Immature natural killer cell (primary cell): ENCODE measurements at places on chromosomes 5 and 9.

- DNase-seq, result no peak
- H3K27me3 ChIP-seq, result peaks cover 5% of the 10 kb centered on the region
- H3K4me1 ChIP-seq, result peaks cover 44% of the 10 kb centered on the region
- no peak within 1 kb of the TSS for H3K4me3 ChIP-seq
- H3K27ac ChIP-seq, result no peak within 1 kb of the TSS
These were observed at the start of gene IL3 for GRCh38 chr5:132060501-132061161. TSS of gene IL3 (plus strand) at chr5:132060655. CDS start at chr5:132060707, 52 bp downstream.

- H3K4me1 ChIP-seq, result no peaks in the 10 kb centered on the region
- H3K27ac ChIP-seq, result no peak overlapping the region
- H3K4me3 ChIP-seq, result no peak overlapping the region
- H3K27me3 ChIP-seq, result peaks cover 2% of the 10 kb centered on the region
These were observed 30.0 kb downstream of the ZNF366 start for GRCh38 chr5:72477176-72477575.

- H3K4me1 ChIP-seq, result no peaks in the 10 kb centered on the region
- H3K27ac ChIP-seq, result no peak overlapping the region
- peaks cover 6% of the 10 kb centered on the region for H3K27me3 ChIP-seq
These were observed 28.5 kb downstream of the AMBP start for GRCh38 chr9:114049441-114050225.

GRCh38 chr9:118674942-118675341 lies 694.3 kb downstream of the BRINP1 start:
- no peaks in the 10 kb centered on the region for H3K4me1 ChIP-seq
- no peak overlapping the region for H3K27ac ChIP-seq
- H3K4me3 ChIP-seq, result no peak overlapping the region

GRCh38 chr5:122774861-122775549 lies at the start of gene SNX2:
TSS of gene SNX2 (plus strand) at chr5:122775080. CDS start at chr5:122775104, 24 bp downstream.
- no peaks in the 10 kb centered on the region for H3K36me3 ChIP-seq
- H3K4me1 ChIP-seq, result peaks cover 42% of the 10 kb centered on the region
- DNase-seq, result peak; percentile 87

DNA sequence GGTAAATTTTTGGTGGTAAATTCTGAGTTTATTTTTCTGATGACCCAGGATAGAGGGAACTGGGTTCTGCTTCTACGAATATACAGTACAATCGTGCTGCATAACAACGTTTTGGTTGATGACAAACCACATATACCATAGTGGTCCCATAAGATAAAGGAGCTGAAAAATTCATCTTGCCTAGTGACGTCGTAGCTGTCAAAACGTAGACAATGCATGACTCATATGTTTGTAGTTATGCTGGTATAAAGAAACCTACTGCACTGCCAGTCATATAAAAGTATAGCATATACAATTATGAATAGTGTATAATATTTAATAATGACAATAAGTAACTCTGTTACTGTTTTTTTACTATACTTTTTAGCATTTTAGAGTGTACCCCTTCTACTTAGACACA lies 244.0 kb downstream of the GAS1 start:
- H3K4me3 ChIP-seq, result no peak overlapping the region
- no peak for DNase-seq

- no peak for DNase-seq
- no peaks in the 10 kb centered on the region for H3K36me3 ChIP-seq
- no peaks in the 10 kb centered on the region for H3K27me3 ChIP-seq
- H3K4me1 ChIP-seq, result peaks cover 12% of the 10 kb centered on the region
- H3K4me3 ChIP-seq, result no peak overlapping the region
- no peak overlapping the region for H3K27ac ChIP-seq
These were observed 355.3 kb downstream of the BNC2 start for GRCh38 chr9:16515207-16515606.

DNA sequence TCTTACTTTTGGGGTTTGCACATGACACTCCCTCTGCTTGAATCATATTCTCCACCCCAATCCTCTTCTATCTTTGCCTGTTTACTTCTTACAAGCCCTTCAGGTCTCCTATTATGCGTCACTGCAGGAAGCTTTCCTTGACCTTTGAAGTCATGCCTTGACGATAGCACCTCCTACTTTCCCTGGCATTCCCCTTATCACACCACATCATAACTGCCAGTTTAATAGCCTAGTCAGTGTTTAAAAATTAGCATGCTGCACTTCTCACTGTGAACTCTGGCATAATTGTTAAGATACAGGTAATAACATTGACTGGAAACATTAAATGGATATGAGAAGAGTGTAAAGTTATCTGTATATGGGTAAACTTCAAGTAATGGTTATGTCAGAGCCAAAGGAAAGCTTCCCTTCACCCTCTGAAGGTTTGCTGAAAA lies 37.1 kb upstream of the CEP120 start:
- H3K4me1 ChIP-seq, result no peaks in the 10 kb centered on the region
- no peaks in the 10 kb centered on the region for H3K36me3 ChIP-seq
- no peak overlapping the region for H3K4me3 ChIP-seq
- no peak overlapping the region for H3K27ac ChIP-seq
- DNase-seq, result no peak
- H3K27me3 ChIP-seq, result no peaks in the 10 kb centered on the region

DNA sequence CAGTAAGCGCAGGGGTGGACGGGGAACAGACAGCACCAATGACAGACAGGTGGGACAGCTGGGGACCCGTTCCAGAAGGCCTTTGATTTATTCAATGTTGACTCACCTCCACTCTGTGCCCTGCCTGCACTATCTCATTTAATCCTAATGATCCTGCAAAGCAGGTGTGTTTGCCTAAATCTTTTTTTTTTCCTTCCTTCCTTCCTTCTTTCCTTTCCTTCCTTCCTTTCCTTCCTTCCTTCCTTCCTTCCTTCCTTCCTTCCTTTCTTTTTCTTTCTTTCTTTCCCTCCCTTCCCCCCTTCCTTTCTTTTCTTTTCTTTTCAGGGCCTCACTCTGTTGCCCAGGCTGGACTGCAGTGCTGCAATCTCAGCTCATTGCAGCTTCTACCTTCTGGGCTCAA lies 17.1 kb upstream of the CORO2A start:
- DNase-seq, result no peak
- no peak overlapping the region for H3K27ac ChIP-seq
- no peak overlapping the region for H3K4me3 ChIP-seq
- peaks cover 2% of the 10 kb centered on the region for H3K4me1 ChIP-seq
- H3K27me3 ChIP-seq, result no peaks in the 10 kb centered on the region
- H3K36me3 ChIP-seq, result peaks cover 4% of the 10 kb centered on the region

- H3K4me1 ChIP-seq, result peaks cover 4% of the 10 kb centered on the region
- DNase-seq, result no peak
- no peak overlapping the region for H3K4me3 ChIP-seq
These were observed 4.7 kb upstream of the RECK start for GRCh38 chr9:36031774-36032555.

GRCh38 chr5:136166909-136167308 lies 26.1 kb downstream of the SMIM32 start:
- no peak overlapping the region for H3K4me3 ChIP-seq
- peaks cover 31% of the 10 kb centered on the region for H3K4me1 ChIP-seq
- no peaks in the 10 kb centered on the region for H3K27me3 ChIP-seq
- no peak for DNase-seq

- no peaks in the 10 kb centered on the region for H3K4me1 ChIP-seq
- no peaks in the 10 kb centered on the region for H3K27me3 ChIP-seq
- H3K27ac ChIP-seq, result no peak overlapping the region
- H3K4me3 ChIP-seq, result no peak overlapping the region
- DNase-seq, result no peak
These were observed 117.6 kb downstream of the SEMA5A start for GRCh38 chr5:9428272-9428671.

DNA sequence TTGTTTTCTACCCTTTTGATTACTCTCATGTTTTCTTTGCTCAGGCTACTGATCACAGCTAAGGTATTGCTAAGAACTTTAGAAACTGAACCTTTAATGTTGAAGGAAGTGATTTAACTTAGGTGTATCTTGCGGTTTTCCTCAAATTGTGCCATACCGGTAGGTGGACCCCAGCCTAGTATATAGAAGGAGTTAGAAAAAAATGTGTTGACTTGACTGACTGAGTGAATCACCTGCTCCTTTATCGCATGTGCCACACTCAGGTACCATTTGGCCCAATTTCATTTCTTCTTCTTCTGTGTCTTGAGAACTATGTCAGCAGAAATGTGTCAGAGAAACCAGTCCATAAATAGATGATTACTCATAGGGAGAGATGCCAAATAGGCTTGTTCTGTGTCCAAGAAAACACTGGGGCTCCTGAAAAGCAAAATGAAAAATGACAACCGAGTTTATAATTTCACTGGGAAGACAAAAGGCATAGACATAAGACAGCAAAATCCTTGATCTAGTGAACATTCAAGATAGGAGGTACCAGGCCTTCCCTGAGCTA lies 19.4 kb downstream of the PLPPR1 start:
- no peaks in the 10 kb centered on the region for H3K36me3 ChIP-seq
- no peaks in the 10 kb centered on the region for H3K4me1 ChIP-seq
- DNase-seq, result no peak
- H3K27ac ChIP-seq, result no peak overlapping the region
- H3K4me3 ChIP-seq, result no peak overlapping the region

- no peaks in the 10 kb centered on the region for H3K36me3 ChIP-seq
- H3K27ac ChIP-seq, result no peak overlapping the region
- peaks cover 7% of the 10 kb centered on the region for H3K4me1 ChIP-seq
- no peak overlapping the region for H3K4me3 ChIP-seq
- peaks cover 2% of the 10 kb centered on the region for H3K27me3 ChIP-seq
These were observed 11.1 kb upstream of the SHOC1 start for GRCh38 chr9:111805830-111806241.

GRCh38 chr5:32004404-32004803 lies 169.7 kb downstream of the GOLPH3 start:
- no peak overlapping the region for H3K27ac ChIP-seq
- H3K4me1 ChIP-seq, result no peaks in the 10 kb centered on the region

DNA sequence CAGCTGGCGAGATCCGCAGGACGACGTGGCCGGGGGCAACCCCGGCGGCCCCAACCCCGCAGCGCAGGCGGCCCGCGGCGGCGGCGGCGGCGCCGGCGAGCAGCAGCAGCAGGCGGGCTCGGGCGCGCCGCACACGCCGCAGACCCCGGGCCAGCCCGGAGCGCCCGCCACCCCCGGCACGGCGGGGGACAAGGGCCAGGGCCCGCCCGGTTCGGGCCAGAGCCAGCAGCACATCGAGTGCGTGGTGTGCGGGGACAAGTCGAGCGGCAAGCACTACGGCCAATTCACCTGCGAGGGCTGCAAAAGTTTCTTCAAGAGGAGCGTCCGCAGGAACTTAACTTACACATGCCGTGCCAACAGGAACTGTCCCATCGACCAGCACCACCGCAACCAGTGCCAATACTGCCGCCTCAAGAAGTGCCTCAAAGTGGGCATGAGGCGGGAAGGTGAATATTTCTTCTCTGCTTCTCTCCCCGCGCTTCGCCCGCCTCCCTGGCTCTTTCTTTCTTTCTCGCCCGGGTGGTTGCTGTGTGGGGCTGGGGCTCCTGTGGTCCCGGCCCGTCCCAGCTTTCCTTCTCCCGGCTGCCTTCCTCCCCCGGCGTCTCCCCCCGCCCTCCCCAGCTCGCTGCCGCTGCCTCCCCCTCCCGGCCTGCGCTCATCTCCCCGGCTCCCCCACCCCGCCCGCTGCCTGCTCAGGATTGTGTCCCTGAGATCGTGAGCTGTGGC lies 2.2 kb downstream of the NR2F1 start:
- H3K4me3 ChIP-seq, result peak overlapping the region; percentile 81
- H3K4me1 ChIP-seq, result peaks cover 38% of the 10 kb centered on the region
- H3K27me3 ChIP-seq, result peaks cover 28% of the 10 kb centered on the region
- DNase-seq, result no peak
- no peak overlapping the region for H3K27ac ChIP-seq

- H3K27me3 ChIP-seq, result peaks cover 8% of the 10 kb centered on the region
- peaks cover 14% of the 10 kb centered on the region for H3K4me1 ChIP-seq
- H3K36me3 ChIP-seq, result no peaks in the 10 kb centered on the region
- H3K4me3 ChIP-seq, result no peak overlapping the region
- H3K27ac ChIP-seq, result no peak overlapping the region
These were observed 2.3 kb downstream of the PTGS1 start for GRCh38 chr9:122372856-122373845.

DNA sequence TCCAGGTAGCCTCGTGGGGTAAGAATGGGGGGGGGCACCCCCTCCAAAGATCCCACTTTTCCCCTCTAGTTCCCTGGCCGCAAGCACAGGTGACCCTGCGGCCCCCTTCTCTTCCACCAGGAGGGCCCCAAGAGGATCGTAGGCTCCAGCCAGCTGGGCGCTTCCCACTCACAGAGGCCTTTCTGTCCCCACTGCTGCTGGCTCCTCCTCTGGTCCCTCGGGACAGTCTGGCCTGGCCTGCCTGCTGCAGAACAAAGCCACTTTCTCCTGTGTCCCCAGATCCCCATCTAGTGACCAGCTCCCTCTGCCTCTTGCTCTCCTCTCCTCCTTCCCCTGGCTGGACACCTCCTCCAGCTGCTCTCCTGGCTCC lies 534 bp upstream of the SAPCD2 start:
- H3K27me3 ChIP-seq, result peaks cover 12% of the 10 kb centered on the region
- DNase-seq, result no peak
- peak overlapping the region; percentile 71 for H3K27ac ChIP-seq
- H3K4me3 ChIP-seq, result peak overlapping the region; percentile 80

- no peaks in the 10 kb centered on the region for H3K4me1 ChIP-seq
- H3K36me3 ChIP-seq, result no peaks in the 10 kb centered on the region
- H3K27me3 ChIP-seq, result peaks cover 11% of the 10 kb centered on the region
- no peak overlapping the region for H3K4me3 ChIP-seq
- no peak for DNase-seq
These were observed 146.4 kb downstream of the PALM2AKAP2 start for GRCh38 chr9:109926421-109926869.

DNA sequence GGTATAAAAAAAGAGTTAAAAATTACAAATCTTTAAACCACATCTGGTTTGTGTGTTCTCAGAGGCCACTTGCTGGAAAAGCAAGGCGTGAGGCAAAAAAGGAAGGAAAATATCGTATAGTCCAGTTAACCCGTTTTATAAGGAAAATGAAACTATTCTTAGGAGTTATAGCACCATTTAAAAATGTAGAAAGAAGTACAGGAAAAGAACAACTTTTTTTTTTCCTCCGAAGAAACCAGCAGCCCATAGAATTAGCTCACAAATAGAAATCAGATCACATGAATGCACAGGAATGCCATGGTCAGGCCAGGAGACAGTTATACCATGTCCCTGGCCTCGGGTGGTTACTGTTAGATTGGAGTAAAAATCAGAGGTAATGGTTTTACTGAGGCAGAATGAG lies 241.6 kb downstream of the FBXL7 start:
- no peak overlapping the region for H3K27ac ChIP-seq
- no peaks in the 10 kb centered on the region for H3K4me1 ChIP-seq
- H3K27me3 ChIP-seq, result no peaks in the 10 kb centered on the region
- no peaks in the 10 kb centered on the region for H3K36me3 ChIP-seq
- no peak overlapping the region for H3K4me3 ChIP-seq

- H3K4me3 ChIP-seq, result no peak overlapping the region
- peaks cover 2% of the 10 kb centered on the region for H3K27me3 ChIP-seq
- peaks cover 9% of the 10 kb centered on the region for H3K4me1 ChIP-seq
- DNase-seq, result no peak
- no peak overlapping the region for H3K27ac ChIP-seq
- H3K36me3 ChIP-seq, result no peaks in the 10 kb centered on the region
These were observed 5.0 kb upstream of the C5orf24 start for GRCh38 chr5:134840811-134841210.

- peak overlapping the region; percentile 84 for H3K27ac ChIP-seq
- peaks cover 42% of the 10 kb centered on the region for H3K4me1 ChIP-seq
- H3K27me3 ChIP-seq, result peaks cover 11% of the 10 kb centered on the region
- no peak for DNase-seq
These were observed 1.1 kb upstream of the PDCD6 start for GRCh38 chr5:270340-270739.
